ENCODE measurements at places on chromosomes 12 and 14.

DNA sequence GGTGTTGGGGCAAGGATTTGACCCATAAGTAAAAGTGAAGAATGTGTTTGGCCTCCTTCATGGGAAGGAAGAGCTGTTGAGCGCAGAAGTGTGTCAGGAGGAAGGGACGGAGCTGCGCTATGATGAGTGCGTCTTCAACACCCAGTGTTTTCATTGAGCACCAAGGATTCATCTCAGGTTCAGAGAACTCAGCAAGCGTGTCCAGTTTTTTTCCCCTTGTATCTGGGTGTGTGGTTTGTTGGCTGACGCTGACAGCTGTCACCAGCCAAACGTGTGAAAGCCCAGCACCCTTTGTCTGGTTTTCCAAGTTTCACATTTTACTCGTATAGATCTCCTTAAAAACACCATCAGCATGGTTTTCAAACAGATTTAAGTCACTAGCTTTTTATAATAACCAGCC is 12.3 kb downstream of the EP400 start:
- DNase-seq, result no peak

DNA sequence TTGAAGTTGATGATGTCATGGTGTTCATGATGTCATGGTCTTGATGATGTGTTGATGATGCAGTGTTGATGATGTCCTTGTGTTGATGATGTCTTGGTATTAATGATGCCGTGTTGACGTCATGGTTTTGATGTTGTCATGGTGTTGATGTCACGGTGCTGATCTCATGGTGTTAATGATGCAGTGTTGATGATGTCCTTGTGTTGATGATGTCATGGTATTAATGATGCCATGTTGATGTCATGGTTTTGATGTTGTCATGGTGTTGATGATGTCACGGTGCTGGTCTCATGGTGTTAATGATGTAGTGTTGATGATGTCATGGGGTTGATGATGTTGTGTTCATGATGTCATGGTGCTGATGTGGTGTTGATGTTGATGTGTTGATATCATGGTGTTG is 48.0 kb upstream of the RIMBP2 start:
- no peak for DNase-seq

DNA sequence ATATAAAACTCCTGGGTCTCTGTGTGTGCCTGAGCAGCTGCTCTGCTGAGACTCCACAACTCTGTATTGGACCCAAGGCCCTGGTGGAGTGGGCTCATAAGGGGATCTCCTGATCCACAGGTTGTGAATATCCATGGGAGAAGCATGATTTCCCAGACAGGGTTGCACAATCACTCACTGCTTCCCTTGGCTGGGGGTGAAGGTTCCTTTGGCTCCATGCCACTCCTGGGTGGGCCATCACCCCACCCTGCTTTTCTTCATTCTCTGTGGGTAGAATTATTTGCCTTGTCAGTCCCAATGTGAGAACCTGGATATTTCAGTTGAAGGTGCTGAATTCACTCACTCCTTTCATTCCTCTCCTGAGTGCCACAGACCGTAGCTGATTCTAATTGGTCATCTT is 205.2 kb upstream of the TMEM260 start:
- DNase-seq, result no peak

DNA sequence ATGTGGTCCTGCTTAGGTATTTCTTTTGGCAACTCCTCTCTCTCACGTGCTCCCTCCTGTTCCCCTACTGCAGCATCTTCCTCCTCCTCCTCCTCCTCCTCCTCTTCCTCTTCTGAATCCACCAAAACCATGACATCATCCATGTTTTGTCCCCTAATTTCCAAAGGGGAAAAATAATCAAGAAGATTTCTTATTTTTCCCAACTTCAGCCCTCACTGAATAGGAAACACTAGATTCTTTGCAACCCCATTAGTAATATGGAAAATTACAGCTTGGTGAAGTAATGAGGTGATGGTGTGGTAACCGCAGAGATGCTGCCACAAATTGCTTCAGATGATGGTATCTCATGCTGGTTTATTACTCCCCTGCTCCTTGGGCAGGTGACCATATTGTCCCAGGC is 7.5 kb upstream of the WSB2 start:
- no peak for DNase-seq

DNA sequence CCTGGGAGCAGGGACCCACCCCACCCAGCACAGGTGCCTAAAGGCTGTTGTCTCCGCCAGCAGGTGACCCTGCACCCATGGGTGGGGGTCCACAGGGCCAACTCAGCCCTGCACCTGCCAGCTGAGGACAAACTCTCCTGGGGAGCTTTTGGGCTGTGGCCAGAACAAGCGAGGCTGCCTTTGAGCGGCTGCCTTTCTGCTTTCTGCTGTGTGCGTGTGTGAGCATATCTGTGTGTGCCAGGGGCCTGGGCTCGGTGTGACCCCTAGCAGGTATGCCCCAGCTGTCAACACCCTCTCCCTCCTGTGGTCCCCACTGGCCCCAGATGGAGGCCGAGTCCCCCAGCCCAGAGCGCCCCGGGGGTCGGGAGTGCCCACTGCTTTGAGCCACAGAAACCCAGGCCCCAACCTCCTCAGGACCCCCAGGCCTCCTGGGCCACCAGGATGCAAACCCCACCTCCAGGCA is 25.9 kb upstream of the GPR132 start:
- DNase-seq, result no peak

DNA sequence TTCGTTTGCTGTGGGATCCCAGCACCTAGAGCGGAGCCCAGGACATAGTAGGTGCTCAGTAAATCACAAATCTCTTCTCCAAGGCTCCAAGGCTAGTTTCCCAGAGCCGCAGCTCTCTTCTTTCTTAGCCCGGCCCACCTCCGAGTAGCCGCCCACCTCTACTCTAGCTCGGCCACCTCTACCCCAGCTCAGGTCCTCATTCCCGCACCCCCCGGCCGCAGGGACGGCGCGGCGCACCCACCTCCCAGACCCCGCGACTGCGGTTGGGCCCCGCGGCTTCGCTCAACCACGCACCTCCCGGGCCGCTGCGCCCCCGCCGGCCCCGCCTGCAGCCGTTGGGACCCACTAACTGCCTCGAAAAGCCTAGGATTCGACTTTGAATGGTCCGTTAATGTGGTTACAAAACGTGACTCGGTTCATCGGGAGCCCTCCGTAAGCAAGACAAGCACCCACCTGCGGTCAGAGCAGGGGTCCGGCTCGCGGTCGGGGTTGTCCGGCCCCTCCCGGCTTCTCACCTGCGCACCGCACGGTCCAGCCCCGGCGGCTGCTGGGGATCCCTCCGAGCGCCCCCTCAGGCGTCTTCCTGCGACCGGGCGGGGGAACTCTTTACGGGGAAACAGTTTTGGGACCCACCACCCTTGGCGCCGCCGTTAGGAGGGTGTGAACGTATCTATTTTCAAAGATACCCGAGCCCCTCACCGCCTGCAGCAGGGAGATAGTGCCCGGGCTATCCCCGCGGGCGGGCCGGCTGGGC is at the start of gene SLC2A14:
SLC2A14 (minus strand) TSS at position 350 of the 754 bp plus-strand sequence. CDS start 3,035 bp downstream, outside the sequence.
- DNase-seq, result no peak

GRCh38 chr12:30707613-30708342 is 12.1 kb upstream of the IPO8 start:
- no peak for DNase-seq

DNA sequence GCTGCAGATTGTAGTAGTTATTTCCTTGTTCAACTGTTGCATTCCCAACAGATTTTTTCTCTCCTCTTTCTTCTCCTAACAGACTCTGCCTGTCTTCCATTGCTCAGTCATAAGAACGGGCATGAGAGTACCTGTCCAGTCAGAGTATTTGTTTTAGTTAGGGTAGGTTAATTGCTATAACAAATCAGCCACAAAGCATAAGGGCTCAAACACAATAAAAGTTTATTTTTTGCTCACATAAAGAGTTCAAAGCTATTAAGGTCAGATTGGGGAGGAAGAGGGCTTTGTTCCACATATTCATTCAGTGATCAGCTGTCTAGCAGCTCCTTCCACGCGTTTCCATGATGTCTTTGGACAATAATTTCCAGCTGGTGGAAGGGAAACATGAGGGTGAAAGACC is 92.8 kb upstream of the PLXNC1 start:
- no peak for DNase-seq

GRCh38 chr12:57655541-57656240 is 22.7 kb upstream of the B4GALNT1 start:
- no peak for DNase-seq

- no peak for DNase-seq
Measured at GRCh38 chr14:68757618-68758081, 35.2 kb downstream of the ZFP36L1 start.

- no peak for DNase-seq
Measured at GRCh38 chr14:65072937-65073336, 29.4 kb downstream of the MAX start.

DNA sequence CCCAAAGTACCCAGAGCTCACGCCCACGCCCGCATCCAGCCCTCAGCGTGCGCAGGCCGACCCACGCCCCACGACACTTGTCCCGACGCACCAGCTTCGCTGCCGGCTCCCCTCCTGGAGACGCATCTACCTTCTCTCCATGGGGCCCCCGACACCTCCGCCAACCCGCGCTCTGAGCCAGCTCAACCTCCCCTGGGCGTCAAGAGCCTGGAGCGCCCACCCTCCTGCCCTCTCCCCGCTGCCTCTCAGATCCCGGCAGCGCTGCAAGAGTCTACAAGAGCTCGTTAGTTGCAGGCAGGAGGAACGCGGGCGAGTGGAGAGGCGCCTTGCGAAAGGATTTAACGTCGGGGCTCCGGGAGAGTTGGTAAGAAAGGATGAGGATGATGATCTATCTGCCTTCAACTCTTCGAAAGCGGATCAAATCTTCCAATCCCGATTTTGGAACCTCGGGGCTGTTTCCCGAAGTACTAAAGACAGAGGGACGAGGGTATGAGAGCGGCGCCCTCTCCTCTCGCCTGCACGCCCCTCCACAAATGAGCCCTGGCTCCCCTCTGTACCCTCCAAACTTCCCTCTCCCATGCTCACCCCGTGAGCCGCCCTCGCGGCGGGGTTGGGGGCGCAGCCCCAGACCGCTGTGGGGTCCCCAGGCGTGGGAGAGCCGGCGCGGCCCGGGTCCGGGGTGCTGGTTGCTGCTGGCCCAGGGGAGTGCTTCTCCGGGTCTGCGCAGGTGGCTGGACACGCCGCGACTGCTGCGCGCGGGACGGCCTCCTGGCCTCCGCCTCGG is 979 bp downstream of the LTBP2 start:
- no peak for DNase-seq

GRCh38 chr12:9692909-9693308 is 23.4 kb downstream of the CLEC2D start:
- no peak for DNase-seq

GRCh38 chr14:100755649-100756048 is 29.0 kb downstream of the DLK1 start:
- DNase-seq, result no peak

DNA sequence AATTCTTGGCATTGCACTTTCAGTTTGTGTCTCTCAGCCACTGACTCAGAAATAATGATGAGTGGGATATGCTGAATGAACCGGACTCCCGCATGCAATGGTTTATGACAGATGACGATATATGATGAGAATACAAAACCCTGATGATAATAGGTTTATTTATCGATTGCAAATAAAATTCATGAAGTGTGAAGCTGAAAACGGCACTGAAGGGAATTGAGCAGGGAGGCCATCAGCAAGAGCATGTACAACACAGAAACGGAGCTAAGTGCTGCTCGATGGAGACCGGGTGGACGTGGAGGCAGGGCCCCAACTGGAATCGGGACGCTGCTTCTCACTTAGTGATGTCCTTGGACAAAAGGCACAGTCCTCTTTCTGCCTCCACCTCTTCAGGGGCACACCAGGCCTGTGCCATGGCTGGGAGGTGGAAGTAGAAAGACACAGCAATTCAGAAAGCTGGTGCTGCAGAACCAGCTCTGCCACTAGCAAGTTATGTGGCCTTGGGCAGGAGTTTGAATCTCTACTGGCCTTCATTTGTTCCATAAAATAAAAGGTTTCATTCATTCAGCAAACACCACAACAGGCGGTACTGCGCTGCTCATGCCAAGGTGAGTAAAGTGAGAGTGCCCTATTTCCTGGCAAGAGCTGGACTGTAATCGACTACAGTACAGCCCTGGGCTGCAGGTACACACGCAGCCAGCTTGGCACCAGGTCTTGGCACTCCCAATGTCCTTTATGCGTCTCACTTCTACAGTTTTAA is 117.0 kb downstream of the EGLN3 start:
- no peak for DNase-seq

GRCh38 chr14:66842911-66843512 is 335.1 kb downstream of the GPHN start:
- DNase-seq, result no peak

DNA sequence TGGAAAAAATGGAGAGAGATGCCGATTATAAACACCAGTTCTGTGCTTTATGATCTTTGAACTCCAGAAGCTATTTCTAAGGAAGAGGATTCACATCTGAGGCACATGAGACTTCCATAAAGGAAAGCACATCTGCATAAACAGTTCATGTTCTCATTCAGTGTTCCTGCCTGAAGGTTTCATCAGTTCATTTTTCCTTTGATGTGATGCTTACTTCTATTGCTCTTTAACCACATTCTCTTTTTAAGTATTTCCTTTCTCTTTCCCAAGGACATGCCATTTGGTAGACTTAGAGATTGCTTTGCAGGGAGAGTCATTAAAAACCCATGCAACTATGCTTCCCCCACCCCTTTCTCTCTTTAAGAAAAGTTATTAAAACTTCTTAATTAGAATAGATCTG is 387.0 kb upstream of the FLRT2 start:
- no peak for DNase-seq

GRCh38 chr14:36944307-36945010 is 227.9 kb downstream of the SLC25A21 start:
- no peak for DNase-seq
